GM06990 (cell line): ENCODE measurements at places on chromosomes 3 and 15.

DNA sequence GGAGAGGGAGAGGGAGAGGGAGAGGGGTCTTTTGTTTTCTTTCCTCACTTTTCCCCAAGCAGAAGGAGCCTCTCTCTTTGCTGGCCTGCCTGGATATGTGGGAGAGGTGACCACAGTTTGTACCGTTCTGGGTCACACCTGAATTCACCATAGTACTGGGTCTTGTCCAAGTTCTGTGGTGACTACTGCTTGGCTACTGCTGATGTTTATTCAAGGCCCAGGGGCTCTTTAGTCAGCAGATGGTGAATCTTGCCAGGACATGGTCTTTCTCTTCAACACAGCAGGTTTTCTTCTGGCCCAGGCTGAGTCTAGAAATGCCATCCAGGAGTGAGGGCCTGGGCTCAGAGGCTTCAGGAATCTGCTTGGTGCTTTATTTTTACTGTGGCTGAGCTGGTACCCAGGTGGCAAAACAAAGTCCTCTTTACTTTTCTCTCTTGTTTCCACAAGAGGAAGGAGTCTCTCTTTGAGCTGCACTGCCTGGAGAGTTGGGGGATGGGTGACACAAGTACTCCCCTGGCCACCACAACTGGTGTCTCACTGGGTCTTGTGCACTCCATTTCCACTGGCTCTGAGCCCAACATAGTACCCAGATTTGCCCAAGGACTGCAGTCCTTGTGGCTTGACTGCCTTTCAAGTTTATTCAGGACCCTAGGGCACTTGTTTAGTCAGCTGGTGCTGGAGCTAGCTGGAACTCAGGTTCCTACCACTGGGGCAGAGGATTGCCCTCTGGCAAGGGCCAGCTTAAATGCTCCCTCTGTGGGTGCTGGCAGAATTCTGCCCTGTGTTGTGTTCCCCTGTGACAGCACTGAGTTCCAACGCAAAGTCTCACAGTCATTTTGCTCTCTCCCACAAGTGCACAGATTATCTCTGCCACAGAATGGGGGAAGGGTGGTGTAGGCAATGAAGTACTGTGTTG lies 16.8 kb upstream of the CCNDBP1 start:
- DNase-seq, result no peak

DNA sequence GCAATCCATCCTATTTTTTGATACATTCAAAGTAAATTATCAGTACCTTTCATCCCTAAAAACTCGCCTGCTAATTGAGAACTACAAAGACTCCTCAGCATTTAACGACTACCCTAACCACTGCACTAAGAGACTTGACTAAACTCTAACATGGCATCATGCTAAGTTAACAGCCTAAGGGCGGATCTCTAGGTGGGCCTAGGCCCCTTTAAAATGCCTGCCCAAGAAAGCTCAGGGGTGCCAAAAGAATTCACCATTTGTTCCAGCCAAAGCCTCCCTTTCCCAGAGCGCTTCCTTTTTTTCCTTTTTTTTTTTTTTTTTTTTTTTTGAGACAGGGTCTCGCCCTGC lies 568 bp upstream of the NEK4 start:
- no peak for DNase-seq

- DNase-seq, result no peak
These were observed 6.0 kb downstream of the PHLDB2 start for GRCh38 chr3:111864821-111865656.

GRCh38 chr15:51884041-51884440 lies 54.6 kb downstream of the TMOD3 start:
- no peak for DNase-seq

DNA sequence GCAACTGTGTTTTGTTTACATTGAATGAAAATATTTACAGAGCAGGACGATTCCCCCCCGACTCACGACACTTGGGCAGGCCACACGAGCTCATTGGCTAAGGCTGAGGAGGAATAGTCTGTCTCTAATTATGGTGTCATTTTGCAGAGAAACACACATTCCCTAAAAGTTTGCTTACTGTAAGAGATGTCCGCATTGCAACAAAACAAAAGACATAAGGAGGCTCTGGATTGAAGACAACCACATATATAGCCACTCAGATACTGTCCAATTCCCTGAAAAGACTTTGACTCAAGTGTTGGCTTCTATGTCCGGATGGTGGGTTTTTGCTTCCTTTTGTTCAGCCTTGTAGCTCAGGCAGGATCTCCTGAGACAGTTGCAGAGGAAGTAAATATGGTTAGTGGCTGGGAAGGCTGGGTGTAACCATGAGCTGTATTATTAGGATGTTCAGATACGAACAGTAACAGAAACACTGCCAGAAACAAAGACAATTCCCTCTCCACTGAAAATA lies 170.4 kb downstream of the KLHL25 start:
- no peak for DNase-seq

DNA sequence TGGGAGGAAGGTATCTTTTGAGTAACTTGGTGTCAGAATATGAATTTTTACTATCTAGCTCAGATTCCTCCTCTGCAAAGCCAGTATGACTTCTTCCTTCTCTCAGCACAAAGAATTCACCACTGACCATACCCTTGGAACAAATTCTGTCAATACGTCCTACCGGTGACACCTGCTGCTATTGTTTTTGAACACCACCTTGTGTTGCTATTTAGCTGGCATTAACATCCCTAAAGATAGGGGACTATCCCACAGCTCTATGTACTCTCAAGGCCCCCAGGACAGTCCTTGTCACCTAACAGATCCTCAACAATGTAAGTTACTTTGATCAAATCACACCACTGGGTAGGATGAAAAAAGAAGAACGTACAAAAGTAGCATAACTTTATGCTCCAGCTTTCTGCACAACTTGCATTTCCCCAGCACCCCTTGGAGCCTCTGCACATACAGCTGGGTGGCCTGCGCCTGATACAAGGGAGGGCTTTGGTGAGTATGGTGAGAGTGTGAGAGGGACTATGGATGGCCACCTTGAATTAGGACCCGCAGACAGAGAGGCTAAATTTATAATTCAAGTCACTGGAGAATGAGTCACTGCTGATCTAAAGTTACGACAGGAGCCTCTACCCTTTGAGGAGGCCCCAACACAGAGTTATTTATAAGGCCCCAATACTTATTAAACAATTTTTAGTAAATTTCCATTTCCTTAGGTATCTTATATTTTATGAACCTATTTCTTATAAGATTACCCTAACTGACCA lies 2.3 kb upstream of the COLQ start:
- no peak for DNase-seq

- DNase-seq, result no peak
These were observed 48.3 kb upstream of the TRIM42 start for GRCh38 chr3:140629357-140630137.

GRCh38 chr15:92605225-92605944 lies 50.2 kb downstream of the FAM174B start:
- DNase-seq, result no peak

DNA sequence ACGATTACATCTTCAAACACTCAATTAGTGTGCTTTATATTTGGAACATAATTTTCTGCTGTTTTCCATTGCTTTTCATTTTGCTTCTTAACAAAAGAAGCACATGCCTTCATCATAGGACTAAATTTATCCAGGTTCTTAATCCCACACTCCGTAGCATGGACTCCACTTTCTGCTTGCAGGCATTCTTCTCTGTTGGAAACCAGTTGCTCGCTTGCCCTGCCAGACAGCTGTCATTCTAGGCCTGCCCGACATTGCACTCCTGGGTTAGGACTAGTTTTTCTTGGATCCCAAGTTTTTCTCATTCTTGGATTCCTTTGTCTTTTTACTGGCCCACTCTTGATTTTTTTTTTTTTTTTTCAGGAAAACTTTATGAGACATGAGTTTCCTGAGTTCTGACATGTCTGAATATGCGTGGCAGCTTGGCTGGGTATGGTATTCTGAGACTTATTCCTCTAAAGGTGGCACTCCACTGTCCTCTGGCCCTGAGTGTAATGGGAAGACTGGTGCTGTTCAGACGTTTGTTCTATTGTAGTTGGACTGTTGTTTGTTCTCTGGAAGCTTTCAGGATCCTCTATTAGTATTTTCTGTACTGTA lies 6.3 kb upstream of the ATP1B3 start:
- DNase-seq, result no peak

- DNase-seq, result no peak
These were observed 72.3 kb downstream of the LMLN start for GRCh38 chr3:198032039-198032936.

- DNase-seq, result no peak
These were observed 27.9 kb downstream of the RFX7 start for GRCh38 chr15:56215769-56216168.

DNA sequence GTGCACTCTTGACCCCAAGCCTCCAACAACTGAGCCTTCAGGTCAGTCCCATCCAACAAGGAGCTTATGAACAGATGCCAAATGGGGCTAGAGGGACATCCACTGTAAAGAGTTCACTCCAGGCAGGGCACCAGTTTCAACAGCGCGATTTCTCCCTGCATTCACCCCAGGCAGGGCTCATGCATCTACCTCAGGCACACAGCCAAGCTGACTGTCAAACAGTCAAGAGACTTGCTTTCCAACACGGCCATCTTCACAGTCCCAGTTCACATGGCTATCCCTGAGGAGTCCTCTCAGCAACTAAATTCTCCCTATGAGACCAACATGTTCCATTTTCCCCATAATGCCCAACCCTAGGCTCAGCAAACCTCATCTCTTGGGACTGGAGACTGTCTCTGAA lies 17.7 kb downstream of the SLC25A20 start:
- DNase-seq, result no peak

GRCh38 chr3:40445880-40446279 lies 11.3 kb upstream of the RPL14 start:
- DNase-seq, result no peak

DNA sequence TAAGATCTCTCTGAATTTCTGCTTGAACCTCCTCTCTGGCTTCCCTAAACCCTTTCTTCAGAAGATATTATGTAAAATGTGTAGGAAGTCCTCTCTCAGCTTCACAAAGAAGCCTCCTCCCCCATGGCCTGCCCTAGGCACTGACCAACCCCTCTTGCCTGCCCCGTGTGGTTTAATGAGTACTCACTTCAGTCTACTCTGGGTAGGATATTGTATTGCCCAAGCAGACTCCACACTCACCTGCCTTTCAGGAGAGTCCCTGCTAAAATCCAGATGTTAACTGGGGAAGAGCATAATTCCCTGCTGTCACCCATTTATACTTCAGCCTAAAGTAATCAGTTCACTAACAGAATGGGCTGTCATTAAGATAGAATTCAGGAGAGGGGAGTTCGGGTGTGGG lies 2.6 kb upstream of the AGBL1 start:
- no peak for DNase-seq

DNA sequence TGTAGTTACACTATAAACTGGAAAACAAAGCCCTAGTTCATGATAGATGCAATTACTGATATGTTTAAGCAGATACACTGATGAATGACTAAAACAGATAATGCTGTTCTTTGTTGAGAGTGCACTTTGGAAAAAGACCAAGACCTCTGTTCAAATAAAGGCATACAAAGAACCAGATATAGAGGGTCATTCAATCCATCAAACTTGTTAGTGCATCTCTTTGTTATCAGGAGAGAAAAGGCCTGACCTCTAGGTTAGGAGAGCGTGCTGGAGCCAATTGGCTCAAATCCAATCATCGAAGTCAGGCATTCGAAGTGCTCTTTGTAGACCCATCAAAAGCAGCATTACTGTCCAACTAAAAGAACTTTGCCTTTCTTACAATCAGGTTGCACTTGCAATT lies 124.2 kb downstream of the TFG start:
- no peak for DNase-seq

DNA sequence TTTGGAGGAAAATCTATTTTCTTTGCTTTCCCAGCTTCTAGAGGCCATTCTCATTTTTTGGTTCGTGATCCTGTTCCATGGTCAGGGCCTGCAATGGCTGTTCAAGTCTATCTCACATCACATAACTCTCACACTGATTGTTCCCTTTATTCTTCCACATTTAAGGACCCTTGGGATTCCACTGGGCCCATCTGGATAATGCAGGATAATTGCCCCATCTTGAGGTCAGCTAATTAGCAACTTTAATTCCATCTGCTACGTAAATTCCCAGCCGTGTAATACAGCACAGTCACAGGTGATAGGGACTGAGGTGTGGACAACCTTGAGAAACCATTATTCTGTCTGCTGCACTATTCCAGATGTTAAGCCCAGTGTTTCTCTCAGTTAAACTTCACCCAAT lies 311.6 kb upstream of the CNTN4 start:
- no peak for DNase-seq

DNA sequence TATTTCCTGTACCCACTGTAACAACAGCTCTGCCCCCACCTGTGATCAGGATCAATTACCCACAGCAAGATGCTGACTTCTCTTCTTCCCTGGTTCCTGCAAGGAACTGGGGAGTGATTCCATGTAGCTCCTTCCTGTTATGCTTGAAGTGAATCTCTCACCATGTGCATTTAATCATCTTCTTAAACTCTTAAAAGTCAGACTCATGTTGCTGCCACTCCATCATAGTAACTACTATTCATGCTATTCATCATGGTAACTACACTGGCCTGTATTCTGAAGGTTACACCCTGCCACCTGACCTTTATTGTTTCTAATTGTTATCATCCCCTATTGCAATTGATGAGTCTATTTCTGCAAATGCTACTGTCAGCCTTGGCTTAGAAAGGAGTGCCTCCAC lies 89.5 kb downstream of the SUCNR1 start:
- no peak for DNase-seq

- no peak for DNase-seq
These were observed 7.6 kb upstream of the ADPRH start for GRCh38 chr3:119571688-119572087.

- no peak for DNase-seq
These were observed 422.6 kb downstream of the ROBO1 start for GRCh38 chr3:79344876-79345871.

- no peak for DNase-seq
These were observed 26.3 kb upstream of the THRB start for GRCh38 chr3:24520976-24521419.

DNA sequence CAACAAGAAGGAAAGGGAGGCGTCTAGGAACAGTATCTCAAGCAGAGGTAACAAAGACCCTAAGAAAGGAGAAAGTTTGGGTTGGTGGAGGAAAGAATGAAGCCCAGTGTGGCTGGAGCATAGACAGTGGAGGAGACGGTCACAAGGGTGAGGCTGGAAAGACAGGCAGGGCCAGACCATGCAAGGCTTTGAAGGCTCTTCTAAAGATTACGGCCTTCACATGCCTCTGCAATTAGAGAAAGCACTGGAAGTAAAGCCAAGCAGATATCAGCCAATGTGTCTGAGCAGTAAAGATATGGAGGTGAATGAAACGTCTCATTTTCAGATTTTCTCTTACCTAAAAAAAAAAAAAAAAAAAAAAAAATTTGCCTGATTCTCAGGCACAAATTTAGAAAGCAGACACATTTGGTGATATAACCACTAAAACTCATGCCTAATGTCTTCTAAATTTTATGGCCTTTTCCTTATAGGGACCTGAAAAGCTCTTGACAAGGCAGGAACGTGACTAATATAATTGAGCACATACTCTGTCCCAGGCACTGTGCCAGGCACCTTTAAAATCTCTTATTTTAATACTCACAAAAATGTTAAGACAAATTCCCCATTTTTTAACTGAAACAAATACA lies 184.1 kb downstream of the MECOM start:
- no peak for DNase-seq

GRCh38 chr3:31878231-31878838 lies 102.7 kb downstream of the OSBPL10 start:
- no peak for DNase-seq
